Dermis blood vessel endothelial cell (primary cell): ENCODE measurements at places on chromosomes 11 and 22. TPM values are rescaled to one million over a fixed set of nuclear protein-coding genes. Genes with fewer than 3 reads are reported as not detected.

APOBEC3A gene
- total RNA-seq: not detected in 2 replicates

FLRT1 gene
- total RNA-seq: not detected in 2 replicates

MEI1 gene
- 0.51 and 2.0 TPM in 2 replicates for total RNA-seq

KCNJ11 gene
- 0.65 and 3.6 TPM in 2 replicates for total RNA-seq

MUC2 gene
- not detected in 2 replicates for total RNA-seq

PLAAT5 gene
- total RNA-seq: not detected in 2 replicates

MYRF gene
- 0.17 and 0.28 TPM in 2 replicates for total RNA-seq

MRGPRX1 gene
- not detected in 2 replicates for total RNA-seq

OR10S1 gene
- total RNA-seq: not detected in 2 replicates

GRCh38 chr11:35531246-35531645 lies 5.8 kb upstream of the PAMR1 start:
- no peak for DNase-seq

DNA sequence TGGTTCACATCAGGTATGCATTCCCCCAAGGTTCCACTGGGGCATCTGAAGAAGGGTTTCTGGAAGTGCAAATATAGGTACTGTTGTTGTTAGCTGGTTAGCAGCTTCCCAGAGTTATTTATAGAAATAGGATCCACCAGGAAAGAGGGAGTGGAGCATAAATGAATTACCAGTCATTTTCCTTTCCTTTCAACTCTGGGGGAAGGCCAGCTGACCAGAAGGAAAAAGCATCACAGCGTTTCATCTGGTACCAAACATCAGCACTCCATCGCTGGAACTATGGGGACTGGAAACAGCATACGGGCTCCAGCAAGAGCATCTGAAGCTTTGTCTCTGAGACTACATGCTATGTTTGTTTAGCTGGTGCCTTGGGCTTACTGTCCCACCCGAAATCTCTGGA lies 378.2 kb upstream of the NARS2 start:
- DNase-seq: no peak

GRCh38 chr22:33779243-33779642 lies 141.0 kb downstream of the LARGE1 start:
- DNase-seq: no peak

- DNase-seq: no peak
Observed at GRCh38 chr11:97938789-97939188, 1082.0 kb upstream of the CNTN5 start.

GRCh38 chr11:119726585-119727522 lies 2.1 kb downstream of the NECTIN1 start:
- no peak for DNase-seq

DNA sequence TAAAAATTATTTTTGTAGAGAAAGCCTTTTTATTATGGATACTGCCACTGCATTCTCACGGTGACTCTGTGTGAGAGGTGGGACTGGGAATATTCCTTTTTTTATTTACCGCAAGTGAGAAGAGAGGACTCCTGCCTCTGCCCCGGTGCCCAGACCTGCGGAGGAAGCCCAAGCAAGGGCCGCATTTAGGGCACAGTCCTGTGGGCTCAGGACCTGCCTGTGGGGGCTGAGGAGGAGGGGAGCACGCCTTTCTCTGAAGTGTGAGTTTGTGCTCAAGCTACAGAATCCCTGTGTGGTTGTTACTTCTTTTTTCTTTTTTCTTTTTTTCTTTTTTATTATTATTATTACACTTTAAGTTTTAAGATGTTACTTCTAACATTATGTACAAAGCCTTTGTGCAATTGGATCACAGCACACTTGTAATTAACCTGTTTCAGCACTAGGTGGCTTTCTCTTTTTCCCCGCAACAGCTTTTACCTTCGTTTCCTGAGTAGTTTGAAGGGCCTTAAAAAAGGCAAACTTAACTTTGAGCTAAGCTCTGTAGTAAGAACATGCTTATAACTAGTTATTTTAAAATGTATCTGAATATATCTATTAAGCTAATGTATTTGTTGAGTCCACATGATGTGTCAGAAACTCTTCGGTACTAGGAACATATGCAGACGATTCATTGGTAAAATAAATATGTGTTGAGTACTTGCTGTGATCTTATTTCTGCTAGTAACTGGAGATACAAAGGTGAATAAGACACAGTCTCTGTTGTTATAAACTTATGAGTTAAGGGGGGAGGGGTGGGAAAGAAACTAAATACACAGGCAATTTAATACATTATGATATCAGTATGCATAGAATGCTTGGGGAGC lies 18.3 kb downstream of the AMOTL1 start:
- peak; percentile 74 for DNase-seq

- DNase-seq: peak; percentile 56
Observed at GRCh38 chr11:75815345-75816168, 547 bp downstream of the UVRAG start.

- no peak for DNase-seq
Observed at GRCh38 chr11:112410325-112410724, 149.7 kb upstream of the PLET1 start.

DNA sequence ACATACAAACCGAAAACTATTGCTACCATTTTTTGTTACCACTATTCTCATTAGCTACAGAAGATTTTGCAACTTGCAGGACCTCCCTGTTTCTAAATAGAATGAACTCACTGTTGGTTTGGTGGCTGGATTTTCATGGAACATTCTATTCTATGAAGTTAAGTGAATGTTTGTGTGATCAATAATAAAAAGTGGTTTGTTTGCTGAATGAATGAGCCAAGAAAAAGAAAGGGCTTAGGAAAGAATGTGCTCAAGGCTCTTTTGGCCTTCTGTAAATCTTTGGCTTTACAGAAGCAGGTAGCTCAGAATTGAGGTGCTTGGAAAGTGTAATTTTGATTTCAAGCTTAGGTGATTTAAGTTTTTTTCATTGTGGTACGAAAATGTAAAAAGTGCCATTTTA lies 5.9 kb upstream of the SCGB1D2 start:
- no peak for DNase-seq

- DNase-seq: no peak
Observed at GRCh38 chr11:126766440-126766839, 234.1 kb downstream of the KIRREL3 start.

- DNase-seq: no peak
Observed at GRCh38 chr11:127056338-127056971, 55.9 kb upstream of the KIRREL3 start.

GRCh38 chr22:39091126-39092081 lies 5.6 kb upstream of the APOBEC3H start:
- DNase-seq: no peak

GRCh38 chr22:46622081-46622521 lies 1.9 kb downstream of the GRAMD4 start:
- peak; percentile 14 for DNase-seq

DNA sequence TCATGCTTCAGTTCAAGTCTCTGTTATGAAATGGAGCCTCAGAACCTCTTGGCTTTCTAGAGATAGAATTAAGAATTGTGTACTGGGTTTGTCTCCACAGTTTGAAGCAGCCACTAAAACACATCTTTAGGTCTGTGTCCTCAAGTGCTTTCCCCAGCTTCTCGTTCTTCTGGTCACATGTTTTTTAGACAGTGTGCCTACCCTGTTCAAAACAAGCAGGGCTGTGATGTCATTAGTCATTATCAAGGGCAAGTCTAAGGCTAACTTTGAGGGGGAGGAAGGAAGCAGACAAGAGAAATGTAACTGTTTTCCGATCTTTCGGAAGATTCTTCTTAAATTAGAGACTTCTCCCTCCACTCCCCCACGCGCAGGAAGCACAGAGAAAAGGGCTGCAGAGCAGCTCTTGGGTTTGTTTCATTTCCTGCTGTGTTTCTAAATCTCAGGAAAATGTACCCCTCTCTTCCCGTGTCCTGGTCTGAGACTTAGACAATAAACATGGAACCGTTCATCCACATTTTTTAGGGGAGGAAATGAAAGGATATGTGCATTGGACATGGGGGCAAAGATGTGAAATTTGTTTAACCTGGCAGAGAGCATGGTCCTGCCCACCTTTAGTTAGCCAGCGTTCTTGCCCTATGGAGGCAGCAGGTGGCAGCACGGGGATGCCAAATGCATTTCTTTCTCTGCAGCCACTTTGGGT lies 3.1 kb downstream of the AKIP1 start:
- DNase-seq: peak; percentile 73

GRCh38 chr11:125102510-125102909 lies 8.9 kb downstream of the TMEM218 start:
- no peak for DNase-seq

DNA sequence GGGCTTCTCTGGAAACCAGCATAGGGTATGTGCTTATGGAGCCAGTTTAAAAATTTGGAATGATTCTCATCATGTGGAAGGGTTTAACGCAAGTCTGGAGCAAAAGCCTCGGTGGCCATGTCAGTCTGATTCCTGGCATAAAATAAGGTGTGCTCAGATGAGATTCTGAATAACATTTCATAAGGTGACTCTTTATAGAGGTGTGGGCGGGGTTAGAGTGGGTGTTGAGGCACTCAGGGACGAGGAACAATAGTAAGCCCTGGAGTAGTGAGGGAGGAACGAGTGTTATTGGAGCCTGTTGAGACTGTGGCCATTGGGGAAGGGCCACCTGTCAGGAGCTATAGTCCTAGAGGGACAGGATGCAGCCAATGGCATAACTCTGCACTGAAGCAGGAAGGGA lies 13.0 kb upstream of the KIRREL3 start:
- no peak for DNase-seq

DNA sequence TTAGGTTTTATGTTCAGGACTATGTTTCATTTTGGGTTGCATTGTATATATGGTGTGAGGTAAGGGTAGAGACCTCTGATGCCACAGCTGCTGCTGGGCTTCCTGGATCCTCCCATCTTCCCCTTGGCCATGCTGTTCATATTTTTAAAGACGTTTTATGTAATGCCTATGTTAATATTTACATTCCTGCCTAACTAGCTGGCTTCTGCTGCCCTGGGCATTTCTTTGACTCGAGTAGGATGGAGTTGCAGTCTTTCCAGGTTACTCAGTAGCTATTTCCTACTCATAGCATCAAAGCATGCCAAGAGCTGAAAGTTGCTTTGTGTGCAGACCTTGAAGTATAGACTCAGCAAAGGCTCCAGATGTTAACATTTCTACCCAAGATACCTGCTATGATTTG lies 220.5 kb upstream of the CADM1 start:
- no peak for DNase-seq

DNA sequence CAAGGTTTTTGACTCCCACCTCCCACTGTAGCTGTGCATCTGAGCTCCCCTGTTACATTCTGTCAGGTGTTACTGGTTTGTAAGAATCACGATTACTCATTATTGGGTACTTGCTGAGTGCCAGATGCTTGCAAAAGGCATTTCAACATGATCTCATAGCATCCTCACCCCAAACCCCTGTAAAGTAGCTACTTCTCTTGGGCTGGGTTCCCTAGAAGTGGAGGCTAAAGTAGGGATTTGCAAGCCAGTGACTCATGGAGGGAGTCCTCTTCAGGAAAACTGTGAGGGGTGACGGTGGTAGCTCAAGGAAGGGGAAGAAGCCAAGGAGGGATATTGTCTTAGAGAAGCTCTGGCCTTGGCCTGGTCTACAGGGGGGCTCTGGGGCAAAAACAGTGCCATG lies 78.6 kb downstream of the TIMP3 start:
- no peak for DNase-seq

GRCh38 chr22:42268852-42269410 lies 1.5 kb downstream of the TCF20 start:
- DNase-seq: no peak

DNA sequence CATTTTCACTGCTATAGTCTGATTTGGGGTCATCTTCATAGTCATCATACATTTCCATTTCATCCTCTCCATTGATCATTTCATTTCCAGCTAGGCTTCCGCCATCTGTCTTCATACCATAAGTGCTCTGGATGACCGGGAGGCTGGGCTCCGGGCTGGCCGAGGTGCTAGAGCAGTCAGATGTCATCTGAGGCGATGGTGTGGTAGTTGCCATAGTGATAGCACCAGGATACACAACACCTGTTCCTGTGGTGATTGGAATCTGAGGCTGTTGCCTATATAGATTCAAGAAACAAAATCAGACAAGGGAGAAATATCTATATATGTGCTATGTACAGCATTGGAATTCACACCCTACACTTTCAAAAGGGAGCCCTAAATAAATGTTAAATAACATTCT lies 383.5 kb downstream of the SOX6 start:
- DNase-seq: no peak

GRCh38 chr11:37988031-37988430 lies 1390.0 kb upstream of the RAG2 start:
- no peak for DNase-seq

DNA sequence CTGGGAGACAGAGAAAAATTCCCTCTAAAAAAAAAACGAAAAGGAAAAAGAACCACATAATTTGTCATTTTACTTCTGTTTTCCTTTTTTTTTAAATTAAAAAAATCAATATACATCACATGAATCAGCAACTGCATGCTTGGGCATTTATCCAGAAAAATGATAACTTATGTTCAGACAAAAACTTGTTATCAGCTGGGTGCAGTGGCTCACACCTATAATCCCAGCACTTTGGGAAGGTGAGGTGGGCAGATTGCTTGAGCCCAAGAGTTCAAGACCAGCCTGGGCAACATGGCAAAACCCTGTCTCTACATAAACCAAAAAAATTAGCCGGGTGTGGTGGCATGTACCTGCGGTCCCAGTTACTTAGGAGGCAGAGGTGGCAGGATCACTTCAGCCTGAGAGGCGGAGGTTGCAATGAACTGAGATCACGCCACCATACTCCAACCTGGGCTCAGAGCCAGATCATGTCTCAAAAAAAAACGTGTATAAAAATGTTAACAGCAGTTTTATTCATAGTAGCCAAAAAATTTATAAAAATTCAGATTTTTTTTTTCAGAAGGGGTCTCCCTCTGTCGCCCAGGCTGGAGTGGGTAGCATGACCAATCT lies 28.5 kb downstream of the AMBRA1 start:
- DNase-seq: no peak

GRCh38 chr22:29216011-29216872 lies 10.5 kb downstream of the EMID1 start:
- DNase-seq: no peak

DNA sequence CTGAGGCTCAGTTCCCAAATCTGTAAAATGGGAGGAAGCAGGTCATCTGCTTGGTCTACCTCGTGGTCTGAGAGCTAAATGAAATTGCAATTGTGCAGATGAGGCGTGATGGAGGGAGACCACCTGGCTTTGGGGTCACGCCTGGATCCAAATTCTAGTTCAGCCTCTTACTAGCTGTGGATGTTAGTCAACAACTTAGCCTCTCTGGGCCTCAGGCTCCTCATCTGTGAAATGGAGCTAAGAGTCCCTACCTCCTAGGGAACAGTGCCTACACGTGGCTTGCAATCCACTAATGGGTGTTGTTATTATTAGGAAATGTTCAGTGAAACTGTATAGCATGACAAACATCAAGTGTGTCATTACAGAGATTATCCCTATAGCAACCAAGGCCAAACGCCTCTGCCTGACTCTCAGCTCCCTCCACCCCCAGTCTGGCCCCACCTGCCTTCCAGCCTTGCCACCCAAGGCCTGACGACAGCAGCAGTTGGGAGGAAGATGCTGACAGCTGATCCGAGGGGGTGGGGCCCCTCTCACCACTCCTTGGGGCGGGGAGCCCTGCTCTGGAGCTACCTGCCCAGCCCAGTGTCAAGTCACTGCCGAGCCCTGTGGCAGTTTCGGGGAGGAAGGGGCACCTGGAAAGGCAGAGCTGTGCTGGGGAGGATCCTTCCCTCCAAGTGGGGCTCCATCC lies 1.7 kb upstream of the RHOD start:
- DNase-seq: peak; percentile 53

- no peak for DNase-seq
Observed at GRCh38 chr22:29987137-29987536, 93.1 kb upstream of the HORMAD2 start.
